ENCODE measurements at places on chromosomes 1 and 21.

DNA sequence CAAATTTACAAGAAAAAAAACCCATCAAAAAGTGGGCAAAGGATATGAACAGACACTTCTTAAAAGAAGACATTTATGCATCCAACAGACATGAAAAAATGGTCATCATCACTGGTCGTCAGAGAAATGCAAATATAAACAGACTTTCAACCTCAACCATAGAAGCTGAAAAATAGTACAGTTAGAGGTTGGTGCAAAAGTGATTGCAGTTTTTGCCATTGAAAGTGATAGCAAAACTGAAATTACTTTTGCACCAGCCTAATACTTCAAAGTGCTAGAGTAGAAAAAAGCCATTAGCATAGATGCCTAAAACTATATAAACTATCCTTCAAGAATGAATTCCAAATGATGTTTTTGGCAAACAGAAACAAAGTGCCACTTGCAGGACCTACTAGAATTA lies 365.8 kb upstream of the DPYD start:
- no peak for DNase-seq

DNA sequence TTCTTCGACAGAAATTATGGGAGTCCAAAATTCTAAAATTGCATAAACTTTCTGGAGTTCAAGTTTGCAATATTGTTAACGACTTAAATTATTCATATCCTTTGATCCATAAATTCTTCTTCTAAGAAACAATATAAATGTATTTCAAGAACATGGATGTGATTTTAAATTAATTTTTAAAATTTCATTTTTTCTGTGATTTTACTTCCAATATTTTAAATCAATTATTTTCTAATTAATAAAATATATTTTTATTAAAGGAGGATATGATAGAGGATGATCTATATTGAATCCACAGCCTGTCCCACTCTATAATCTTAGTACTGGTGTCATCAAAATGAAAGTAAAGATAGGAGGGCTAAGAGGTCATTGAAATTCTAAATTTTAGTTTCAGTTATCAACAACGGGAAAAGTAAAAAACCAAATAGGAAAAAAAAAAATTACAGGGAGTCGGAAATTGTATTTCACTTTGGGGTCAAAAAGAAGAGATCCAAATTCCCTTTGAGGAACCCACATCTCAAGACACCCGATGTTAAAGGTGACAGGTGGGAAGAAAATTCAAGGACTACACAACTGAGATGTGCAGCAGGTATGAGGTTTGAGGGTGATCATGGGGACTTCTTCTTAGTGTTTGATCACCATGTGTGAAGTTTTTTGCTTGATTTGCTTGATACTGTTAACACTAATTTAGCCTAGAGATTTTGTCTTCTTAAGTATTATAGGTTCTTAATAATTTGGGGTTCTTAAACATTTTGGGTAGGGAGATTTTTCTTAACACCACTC lies 154.8 kb upstream of the RGS18 start:
- DNase-seq, result no peak

DNA sequence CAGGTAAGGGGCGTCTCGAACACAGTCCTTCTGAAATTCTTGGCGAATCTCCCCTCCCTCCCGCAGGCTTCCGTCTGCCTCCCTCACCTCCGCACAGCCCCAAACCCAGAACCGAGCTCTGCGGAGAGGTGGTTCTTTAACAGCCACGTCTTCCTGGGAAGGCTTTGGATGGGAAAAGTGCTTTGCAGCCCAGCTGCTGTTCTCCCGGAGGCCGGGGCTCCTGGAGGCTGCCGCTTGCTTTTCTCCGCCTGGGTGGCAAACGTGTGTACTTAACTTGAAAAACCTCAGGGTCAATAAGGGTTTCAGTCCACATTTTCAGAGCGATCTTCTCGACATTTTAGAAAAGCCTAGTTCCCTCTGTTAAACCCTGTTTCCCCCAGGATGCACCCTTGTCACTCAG lies 109.3 kb downstream of the PRDM16 start:
- DNase-seq, result no peak

- DNase-seq, result peak; percentile 78
Measured at GRCh38 chr1:243848858-243849420, 1.1 kb downstream of the AKT3 start.

- no peak for DNase-seq
Measured at GRCh38 chr21:37413553-37414291, 47.1 kb downstream of the DYRK1A start.

- no peak for DNase-seq
Measured at GRCh38 chr1:91080650-91081049, 58.8 kb upstream of the ZNF644 start.

- DNase-seq, result no peak
Measured at GRCh38 chr1:63569640-63570316, 23.4 kb upstream of the PGM1 start.

DNA sequence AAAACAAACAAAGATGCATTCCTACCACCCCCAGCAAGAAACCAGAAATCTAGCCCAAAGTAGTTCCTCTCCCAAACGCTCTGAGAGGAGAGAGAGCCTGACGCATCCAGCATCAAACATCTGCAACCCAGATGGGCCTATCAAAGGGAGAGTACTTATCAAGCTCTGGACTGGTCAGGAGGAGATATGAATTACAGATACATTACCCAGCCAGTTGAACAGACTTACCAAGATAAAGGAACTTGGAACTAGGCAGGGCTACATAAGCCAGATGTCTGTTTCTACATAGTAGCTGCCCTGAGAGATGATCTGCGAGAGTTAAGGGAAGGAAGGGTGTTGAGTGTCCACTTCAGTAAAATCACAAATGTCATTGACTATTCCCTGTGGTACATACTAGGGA lies 138.4 kb downstream of the PAPPA2 start:
- DNase-seq, result no peak

DNA sequence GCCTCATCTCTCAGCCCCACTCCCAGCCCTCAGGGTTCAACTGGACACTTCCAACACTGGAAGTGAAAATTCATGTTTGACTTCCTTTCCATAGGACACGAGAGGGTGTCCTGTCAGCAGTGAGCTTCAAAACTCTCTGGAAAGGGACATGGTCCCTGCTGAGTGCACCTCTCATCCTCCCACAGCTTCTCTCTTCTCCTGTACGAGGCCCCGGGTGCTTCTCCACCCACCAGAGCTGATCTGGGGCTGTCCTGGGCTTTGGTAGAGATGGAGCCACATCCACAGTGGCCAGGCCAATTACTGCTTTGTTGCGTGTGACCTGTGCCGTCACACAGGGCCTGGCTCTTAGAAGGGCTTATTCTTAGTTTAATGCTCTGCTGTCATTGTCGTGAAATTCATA lies 182.3 kb downstream of the RRAGC start:
- DNase-seq, result no peak

GRCh38 chr21:44434936-44435635 lies 20.2 kb upstream of the LRRC3 start:
- no peak for DNase-seq

GRCh38 chr1:84985365-84985764 lies 11.5 kb downstream of the MCOLN2 start:
- no peak for DNase-seq

GRCh38 chr1:145695821-145696629 lies 11.1 kb downstream of the PDZK1 start:
- DNase-seq, result no peak

GRCh38 chr21:29638761-29639327 lies 301.0 kb downstream of the GRIK1 start:
- DNase-seq, result no peak

- DNase-seq, result no peak
Measured at GRCh38 chr1:204203206-204203767, 7.0 kb upstream of the KISS1 start.

DNA sequence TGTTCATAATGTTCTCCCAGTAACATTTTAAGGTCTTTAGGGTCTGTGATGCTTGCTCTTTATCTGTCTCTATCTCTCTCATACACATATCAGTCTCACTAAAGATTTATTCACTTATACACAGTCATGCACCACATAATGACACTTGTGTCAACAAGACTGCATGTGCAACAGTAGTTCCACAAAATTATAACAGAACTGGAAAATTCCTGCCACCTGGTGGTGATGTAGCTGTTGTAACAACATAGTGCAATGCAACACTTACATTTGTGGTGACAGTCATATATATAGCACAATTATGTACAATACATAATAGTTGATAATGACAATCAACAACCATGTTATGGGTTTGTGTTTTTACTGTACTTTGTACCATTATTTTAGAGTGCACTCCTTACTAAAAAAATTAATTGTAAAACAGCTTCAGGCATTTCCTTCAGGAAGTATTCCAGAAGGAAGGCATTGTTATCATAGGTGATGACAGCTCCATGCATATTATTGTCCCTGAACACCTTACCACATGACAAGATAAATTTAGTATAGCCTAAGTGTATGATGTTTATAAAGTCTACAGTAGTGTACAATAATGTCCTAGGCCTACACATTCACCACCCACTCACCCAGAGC lies 8.1 kb downstream of the TDRD5 start:
- DNase-seq, result no peak

DNA sequence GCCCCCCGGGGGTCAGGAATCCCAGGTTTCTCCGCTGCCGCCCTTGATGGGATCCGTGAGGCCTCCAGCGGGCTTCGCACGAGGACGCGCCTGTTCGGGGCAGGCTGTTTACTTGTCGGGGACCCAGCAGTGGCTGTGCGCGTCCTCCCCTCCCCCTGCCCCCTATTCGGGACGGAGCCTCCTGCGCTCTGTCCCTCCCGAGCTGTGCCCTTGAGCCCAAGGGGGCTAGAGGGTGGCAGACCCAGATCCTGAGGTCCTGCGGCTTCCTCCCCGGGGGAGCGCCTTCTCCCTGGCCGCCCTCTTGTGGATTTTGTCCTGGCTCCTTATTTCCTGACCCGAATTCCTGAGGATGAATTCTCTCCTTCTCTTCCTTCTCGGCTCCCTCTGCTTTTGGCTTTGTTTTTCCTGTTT lies 38.4 kb downstream of the PIK3CD start:
- DNase-seq, result no peak

DNA sequence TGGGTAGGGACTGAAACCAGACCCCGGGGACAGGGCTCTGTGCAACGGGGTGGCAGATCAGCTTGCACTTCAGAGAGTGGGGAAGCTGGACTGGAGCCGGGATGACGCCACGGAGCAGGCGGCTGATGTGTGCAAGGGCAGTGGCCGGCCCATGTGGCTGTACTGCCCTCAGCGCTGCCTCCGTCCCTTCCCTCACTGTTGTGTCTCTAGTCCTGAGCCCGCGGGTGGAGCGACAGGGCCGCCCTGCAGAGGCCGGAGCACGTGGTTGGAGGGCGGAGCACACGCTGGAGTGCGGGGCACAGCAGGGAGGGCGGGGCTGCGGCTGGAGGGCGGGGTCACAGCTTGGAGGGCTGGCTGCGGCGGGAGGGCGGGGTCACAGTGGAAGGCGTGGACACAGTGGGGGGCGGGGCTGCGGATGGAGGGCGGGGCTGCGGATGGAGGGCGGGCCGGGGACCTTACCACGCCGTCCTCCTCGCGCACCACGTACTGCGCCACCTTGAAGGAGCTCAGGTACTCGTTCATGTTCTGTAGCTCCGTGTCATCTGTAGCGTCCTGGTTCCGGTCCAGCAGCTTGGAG lies 52.4 kb downstream of the CHD5 start:
- DNase-seq, result no peak

GRCh38 chr1:165344198-165344597 lies 12.3 kb downstream of the LMX1A start:
- no peak for DNase-seq

DNA sequence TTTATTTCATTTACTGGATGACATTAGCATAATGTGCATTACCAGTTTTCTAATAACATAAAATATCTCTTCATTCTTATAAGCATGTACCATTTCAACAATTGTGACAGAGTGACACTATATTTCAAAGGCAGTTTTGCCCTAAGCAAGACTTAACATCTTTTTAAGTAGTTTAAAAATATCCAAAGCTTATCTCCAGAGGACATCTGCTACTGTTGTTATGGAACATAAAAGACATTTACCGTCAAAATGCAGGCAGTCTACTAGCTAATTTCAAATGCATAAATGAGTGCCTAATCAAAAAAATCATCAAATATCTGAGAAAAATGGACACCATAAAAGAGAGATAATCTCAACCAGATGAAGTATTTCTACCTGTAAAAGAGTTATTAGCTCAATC lies 782.4 kb upstream of the BRINP3 start:
- DNase-seq, result no peak

DNA sequence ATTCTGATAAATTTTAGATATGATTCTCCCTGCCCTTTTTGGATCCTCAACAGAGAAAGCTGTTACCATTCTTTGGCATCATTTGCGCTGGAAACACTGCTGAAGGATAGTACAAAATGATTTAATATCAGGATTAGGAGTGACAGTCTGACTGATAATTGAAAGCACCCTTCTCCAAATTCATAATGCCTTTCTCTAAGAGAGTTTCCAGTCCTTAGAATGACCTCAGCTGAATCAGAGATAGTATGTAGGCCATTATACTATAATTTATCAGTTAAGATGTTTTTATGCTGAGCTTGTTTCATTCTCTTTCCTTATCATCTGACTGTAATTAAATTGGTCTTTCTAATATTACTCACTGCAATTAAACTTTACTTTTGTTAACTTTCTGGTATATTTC lies 166.7 kb downstream of the ZNF326 start:
- DNase-seq, result no peak

- peak; percentile 28 for DNase-seq
Measured at GRCh38 chr1:33460947-33461629, 11.4 kb upstream of the ZSCAN20 start.

GRCh38 chr1:62436466-62437272 lies at the start of gene USP1:
Gene USP1 (plus strand): TSS chr1:62437049. CDS start chr1:62439868, 2,819 bp downstream.
- peak; percentile 99 for DNase-seq

GRCh38 chr1:168468822-168469221 lies 75.0 kb downstream of the XCL2 start:
- no peak for DNase-seq

DNA sequence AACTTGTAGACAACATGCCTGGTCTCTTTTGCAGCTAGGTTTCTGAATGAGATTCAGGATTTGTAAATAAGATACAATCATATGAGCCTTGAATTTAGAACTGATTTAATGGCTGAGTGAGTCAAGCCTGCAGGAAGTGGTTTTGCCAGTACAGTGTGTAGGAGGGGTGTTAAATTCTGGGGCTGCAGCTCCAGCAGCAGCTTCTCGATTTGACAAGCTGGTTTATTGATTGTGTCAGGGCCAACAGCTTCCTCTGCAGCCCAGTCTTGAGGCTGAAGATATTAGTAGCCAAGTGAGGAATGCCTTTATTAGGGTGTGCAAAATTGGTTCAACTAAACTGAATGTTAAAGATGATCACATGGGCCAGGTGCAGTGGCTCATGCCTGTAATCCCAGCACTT lies 11.5 kb upstream of the PLA2G5 start:
- peak; percentile 46 for DNase-seq

GRCh38 chr1:216482620-216483019 lies 59.4 kb upstream of the USH2A start:
- no peak for DNase-seq

GRCh38 chr1:64246294-64246917 lies 43.0 kb downstream of the UBE2U start:
- peak; percentile 71 for DNase-seq

GRCh38 chr21:21436012-21436534 lies 437.9 kb downstream of the NCAM2 start:
- no peak for DNase-seq
